ENCODE measurements at places on chromosomes 13 and 19.
A peak's percentile ranks its signal among the peaks of the same experiment; 100 is the strongest.

GRCh38 chr13:39455521-39456175 is 147.3 kb downstream of the LHFPL6 start:
- DNase-seq, result peak; percentile 22

DNA sequence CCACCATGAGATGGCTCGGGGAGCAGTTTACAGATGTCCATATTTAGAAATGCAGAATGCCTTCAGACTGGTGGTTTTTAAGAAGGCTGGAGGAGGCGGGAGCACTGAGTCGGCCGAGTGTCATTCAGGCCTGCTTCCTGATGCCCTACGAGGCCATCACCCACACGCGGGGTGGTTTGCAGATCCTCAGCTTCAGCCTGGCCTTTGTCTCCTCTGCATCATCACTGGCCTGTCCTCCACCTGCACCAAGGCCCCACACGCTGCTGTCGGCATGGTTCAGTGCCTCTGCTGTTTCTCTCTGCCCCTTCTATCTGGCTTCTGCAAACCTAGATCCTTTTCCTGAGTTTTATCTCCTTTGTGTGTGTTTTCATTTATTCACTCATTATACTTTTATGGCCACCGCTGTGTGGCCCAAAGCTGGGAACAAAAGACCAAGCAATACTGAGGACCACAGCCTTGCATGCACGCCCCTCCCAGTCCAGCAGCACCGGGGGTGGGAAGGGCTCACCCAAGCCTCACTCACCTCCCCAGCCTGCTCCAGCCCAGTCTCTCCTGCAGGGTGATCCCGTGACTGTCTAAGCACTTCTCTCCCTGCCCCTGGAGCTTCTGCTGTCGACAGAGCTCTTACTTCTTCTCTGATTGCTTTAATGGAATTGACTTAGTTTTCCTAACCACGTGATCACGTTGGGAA is 240.8 kb downstream of the TEX29 start:
- no peak for DNase-seq

- no peak for DNase-seq
Observed at GRCh38 chr19:3367628-3368440, 1.5 kb downstream of the NFIC start.

GRCh38 chr13:32086791-32087441 is 55.3 kb downstream of the FRY start:
- DNase-seq, result no peak

DNA sequence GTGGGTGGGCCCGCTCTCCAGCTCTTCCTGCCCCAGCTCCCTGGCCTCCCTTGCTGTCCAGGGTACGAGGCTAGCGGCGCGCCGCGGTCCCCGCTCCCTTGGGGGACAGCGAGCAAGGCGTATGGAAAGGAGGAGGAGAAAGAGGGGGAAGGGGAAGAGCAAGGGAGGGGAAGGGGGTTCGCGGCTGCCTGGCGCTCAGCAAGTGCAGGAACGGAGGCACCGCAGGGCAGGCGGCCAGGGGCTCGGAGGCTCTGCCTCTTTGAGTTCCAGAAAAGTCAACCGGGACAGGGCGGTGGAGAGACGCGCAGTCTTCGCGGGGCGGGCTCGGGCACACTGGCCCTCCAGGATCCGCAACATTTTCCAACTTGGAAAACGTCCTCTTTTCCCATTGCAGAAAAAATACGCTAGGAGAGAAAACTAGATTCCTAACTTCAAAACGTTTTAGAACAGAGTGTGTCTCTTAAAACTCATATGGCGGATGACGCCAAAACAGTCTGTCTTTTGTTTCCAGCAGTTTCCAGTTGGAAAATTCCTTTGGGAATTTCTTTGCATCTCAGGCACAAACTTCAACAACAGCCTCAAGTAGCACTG is 23.1 kb upstream of the TNFRSF19 start:
- DNase-seq, result no peak

DNA sequence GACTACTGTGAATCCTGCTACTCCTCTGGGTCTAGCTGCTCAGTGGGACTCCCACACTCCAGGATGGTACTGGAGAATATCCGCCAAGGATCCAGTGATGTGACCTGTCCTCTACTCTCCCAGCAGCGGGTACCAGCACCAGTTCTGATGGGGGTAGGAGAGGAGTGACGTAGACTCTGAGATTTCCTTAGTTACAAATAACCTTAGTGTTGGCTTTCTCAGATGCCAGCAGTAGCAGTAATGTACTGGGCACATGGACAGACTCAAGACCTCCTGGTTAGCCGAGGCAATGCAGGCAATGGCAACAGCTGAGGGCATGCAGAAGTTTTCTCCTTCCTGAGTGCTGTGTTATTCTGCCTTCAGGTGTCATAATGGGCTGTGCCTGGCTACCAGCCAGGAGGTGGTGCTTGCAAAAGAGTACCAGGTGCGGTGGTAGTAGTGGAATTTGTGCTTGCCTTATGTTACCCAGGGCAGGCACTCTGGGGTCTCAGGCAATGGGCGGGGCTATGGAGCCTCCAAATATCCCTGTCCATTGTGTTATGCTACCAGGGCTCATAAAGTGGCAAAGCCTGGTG is 105.3 kb upstream of the KLF5 start:
- DNase-seq, result no peak

- DNase-seq, result no peak
Observed at GRCh38 chr13:24112791-24113190, 47.7 kb upstream of the SPATA13 start.

DNA sequence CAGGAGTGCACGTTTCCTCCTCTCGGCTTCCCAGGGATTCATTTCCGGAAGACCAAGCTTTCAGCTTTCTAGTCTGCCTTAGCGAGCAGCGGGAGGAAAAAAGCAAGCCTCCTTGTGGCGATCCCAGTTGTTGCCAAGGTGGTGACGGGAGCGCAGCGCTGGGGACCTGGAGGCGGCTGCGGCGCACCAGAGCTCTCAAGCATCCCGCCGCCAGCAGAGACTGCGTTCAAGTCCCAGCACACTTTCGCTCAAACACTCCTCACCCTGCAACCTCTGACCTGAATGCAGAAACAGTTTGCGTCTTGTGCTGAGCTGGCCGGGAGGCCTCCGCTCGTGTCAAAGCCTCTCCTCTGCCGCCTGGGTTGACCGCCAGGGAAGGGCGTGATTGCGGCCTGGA is 4.9 kb downstream of the GSX1 start:
- DNase-seq, result no peak

DNA sequence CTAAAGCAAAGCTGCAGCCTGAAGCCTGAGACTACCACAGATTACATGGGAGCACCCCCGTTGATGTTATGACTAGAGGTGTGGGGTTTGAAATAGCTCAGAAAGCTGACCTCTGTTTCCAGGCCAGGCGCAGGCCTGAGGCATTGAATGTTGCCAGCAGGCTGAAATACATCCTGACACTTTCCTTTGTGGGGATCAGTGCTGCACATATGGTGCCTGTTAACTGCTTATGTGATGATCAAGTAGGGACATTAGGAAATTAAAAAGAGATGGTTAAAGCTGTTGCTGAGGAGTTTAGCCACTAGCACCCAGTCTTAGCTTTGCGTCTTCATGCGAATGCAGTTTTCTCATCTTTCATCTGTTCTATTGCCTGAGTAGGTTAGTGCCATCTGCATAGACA is 83.2 kb downstream of the CCNA1 start:
- no peak for DNase-seq

DNA sequence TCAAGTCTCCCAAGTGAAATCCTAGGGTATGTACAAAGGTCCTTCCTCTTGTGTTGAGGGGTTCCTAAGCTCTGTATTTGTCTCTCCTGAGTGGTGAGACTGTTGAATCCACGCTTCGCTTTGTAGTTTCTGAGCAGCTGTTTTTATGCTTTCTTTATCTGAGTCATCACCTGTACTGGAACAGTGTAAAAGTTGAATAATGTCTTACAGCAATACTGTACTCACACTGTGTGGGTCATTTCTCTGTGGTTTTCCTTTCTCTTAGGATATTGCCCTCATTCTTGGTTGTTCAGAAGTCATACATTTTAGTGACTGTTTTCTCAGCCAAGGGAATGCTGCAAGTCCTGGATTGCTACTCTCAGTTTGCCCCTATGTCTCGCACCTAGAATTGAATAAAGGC is 1596.6 kb downstream of the SLITRK5 start:
- DNase-seq, result no peak

- DNase-seq, result no peak
Observed at GRCh38 chr19:17677002-17677401, 11.2 kb downstream of the UNC13A start.

DNA sequence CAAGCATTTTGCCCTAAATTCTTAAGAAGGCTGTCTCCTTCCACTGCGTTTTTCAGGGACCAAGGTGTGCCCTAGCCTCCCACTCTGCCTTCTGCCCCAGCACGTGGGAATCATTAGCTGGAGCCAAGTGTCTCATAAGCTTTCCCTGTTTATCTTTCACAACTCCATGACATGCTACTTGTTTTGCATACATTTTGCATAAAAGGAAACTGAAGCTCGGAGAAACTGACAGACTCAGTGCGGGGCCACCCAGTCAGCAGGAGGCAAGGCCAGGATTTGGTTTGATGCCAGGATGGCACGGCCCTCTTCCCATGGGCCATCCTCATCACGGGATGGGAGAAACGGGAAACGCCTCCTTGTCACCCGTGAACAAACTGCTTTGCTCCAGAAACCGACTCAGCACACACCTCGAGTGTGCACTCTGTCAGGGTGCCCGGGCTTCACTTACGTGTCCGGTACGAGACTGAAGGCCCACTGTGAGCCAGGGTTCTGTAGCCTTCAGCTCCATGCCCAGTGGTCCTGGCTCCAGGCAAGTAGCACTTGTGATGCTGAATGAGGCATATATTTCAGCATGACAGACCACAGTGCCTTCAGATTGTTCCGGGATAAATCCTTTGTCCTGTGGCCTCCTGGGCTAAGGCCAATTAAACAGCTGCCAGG is 9.6 kb downstream of the CEBPA start:
- DNase-seq, result peak; percentile 47

- peak; percentile 23 for DNase-seq
Observed at GRCh38 chr19:54029301-54029700, 34.4 kb downstream of the VSTM1 start.

- no peak for DNase-seq
Observed at GRCh38 chr13:36891752-36892151, 28.3 kb downstream of the SMAD9 start.

- no peak for DNase-seq
Observed at GRCh38 chr19:53945998-53946397, 16.7 kb upstream of the CACNG8 start.

- DNase-seq, result no peak
Observed at GRCh38 chr19:58277748-58278540, 811 bp upstream of the ZNF8 start.

DNA sequence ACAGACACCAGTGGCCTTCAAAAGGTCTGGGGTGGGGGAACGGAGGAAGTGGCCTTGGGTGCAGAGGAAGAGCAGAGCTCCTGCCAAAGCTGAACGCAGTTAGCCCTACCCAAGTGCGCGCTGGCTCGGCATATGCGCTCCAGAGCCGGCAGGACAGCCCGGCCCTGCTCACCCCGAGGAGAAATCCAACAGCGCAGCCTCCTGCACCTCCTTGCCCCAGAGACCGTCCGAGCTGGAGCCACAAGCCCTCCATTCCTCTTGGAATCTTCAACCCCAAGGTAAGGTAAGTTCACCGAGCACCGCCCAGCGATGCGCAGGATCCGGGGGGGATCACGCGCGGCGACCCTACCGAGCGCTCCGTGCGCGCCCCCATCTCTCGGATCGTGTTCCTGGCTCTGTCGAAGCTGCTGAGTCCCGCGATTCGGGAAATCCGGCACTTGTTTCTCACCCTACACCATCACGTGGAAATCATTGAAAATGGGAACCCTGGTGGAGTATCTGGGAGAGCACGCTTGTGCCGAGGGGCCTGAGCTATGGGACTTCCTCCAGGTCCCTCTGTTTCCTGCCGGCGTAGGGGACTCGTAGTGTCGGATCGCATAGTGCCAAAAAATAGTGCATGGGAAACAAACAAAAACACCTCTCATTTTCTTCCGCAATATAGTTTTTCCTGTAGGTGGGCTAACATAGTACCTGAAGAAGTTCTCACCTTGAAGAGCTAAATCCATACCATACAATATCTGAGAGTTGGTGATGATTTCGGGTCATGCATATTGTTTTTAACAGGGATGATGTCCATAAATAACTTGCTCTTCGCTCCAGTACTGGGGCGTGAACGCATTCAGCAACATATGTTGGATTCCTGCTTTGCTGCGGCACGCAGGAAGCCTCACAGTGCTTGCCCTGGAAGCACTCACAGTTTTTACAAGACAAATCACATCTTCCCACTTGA is 9.3 kb downstream of the PDX1 start:
- DNase-seq, result no peak

GRCh38 chr13:106919133-106919532 is 351.2 kb upstream of the ARGLU1 start:
- no peak for DNase-seq

DNA sequence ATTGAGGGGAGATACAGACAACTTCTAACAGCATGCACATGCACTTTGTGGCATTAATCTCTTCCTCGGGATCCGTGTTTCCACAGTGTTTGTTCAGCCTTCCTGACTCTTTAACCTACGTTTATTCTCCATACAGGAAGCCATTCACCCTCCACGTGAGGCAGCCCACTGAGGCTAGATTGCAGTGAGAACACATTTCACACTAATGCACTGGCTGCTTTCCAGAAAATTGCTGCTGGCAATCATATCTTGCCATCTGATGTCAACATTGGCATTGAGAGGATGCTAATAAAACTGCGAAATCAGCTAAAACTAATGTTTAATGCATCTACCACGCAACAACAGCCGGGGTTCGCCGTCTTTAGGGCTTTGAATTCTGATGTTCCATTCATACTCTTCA is 30.0 kb downstream of the DCLK1 start:
- no peak for DNase-seq

GRCh38 chr19:10408511-10409283 is 5.4 kb upstream of the CDC37 start:
- DNase-seq, result peak; percentile 97

GRCh38 chr13:99408703-99409000 is 92.6 kb upstream of the TM9SF2 start:
- no peak for DNase-seq

- peak; percentile 33 for DNase-seq
Observed at GRCh38 chr13:79404985-79405384, 1.1 kb downstream of the RBM26 start.

- DNase-seq, result no peak
Observed at GRCh38 chr13:22862478-22862877, 318.3 kb upstream of the SGCG start.

- DNase-seq, result no peak
Observed at GRCh38 chr13:26007261-26008125, 44.3 kb downstream of the SHISA2 start.

DNA sequence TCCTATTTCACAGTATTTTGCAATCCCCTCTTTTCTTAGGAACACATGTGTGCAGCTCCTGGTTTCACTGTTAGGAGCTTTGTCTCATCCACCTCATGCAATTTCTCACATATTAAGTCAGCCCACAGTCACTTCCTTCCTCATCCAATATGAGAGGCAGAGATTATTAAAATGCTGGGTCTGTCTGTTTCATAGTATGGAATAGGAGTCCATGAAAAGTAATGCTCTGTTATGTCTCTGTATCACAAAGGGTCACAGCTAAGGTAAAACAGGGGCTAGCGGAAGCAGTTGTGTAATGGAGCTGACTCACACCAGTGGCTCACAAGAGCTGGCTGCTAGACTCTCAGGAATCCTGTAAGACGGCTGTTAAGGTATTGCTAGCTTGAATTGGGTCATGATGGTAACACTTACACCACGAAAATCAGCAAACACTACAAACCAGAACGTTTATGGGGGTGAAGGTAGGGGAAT is 216.5 kb downstream of the EFNB2 start:
- DNase-seq, result peak; percentile 74

- DNase-seq, result no peak
Observed at GRCh38 chr13:40480915-40481516, 185.4 kb downstream of the FOXO1 start.

Data from NB4 (cell line).